ENCODE measurements at places on chromosomes 2 and 18.

- no peak for DNase-seq
These were observed 275.8 kb downstream of the LNPK start for GRCh38 chr2:175726223-175726622.

DNA sequence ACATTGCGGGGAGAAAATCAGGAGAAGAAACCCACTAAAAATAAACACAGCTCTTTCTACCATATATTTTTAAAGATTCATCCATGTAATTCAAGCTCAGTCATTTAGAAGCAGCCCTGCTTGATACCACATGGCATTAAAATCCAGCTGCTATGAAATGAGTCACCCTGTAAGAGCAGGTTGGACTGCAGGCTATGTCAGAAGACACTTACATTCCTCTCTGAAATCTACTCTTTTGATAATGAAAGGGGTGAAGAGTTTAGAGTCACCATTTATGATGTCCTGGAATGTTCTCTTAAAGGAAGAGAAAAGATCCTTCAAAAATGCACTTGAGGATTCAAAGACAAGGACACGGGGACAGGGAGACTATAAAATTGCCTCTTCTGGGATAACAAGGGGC is 100.6 kb upstream of the APCDD1 start:
- DNase-seq, result no peak

GRCh38 chr2:105396254-105397024 is 2.4 kb downstream of the FHL2 start:
- no peak for DNase-seq

GRCh38 chr2:163264341-163264740 is 425.8 kb upstream of the KCNH7 start:
- DNase-seq, result no peak

- DNase-seq, result no peak
These were observed 71.0 kb upstream of the SP3 start for GRCh38 chr2:174035981-174036742.

Data from hypothalamus (tissue), 51 donors.